H1 (cell line): ENCODE measurements at places on chromosomes 16 and 17.

DNA sequence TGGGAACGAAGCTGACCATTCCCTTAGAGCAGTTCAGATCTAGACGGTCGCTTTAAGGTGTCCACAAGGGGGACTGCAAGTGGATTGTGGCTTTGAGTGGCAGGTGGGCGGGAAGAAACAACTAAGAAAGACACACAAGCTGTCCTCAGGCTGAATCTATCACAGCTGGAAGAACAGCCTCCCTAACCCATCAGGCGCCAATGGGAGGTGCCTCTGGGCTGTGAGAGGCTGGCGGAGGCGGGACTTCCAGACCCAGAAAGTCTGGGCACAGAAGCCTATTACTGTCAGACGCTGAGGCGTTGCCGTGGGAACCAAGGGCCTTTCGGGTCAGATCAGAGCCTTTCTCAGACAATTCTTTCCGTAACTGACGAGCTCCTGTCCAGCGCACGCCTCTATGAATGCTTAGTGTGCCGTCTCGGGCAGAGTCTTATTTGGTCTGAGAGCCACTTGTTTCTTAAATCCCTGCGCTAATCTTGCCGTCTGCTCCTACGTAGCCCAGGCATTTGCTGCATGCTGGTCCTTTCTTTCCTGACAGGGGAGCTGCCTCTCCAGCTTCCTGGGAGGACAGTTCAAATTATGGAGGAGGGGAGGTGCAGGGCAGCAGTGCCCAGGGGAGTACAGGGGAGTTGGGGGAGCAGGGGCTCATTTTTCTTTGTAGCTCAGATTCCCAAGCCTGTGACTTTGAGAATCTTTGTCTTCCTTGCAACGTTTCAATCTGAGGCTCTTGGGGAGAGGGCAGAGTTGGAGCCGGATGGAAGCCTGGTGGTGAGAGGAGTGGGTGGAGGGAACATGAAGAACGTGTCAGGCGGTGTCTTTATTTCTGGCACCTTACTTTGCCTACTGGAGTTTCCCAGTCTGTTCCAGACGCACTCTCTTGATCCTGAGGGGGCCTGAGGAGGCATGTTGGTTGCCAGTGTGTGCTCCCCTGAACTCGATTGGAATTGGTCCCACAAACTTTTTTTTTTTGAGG is 618.7 kb downstream of the KCNJ18 start:
- DNase-seq = no peak

DNA sequence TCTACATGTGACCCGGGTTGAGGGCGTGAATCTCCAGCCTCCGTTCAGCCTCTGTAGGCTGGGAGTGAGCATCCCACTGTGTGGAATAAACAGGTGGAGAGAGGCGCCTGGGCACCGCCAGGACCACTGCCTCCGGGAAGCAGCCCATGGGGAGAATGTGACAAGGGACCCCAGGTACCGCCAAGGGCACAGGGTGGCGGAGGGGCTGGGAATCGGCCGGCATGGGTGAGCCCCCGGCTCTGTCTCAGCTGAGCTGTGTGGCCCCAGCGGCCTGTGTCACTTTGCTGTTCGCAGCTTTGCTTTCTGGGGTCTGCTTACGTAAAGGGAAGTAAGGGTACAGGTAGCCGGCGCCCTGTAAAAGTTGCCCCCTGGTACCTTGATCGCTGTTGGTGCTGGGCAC is 11.5 kb downstream of the GSE1 start:
- DNase-seq = no peak

DNA sequence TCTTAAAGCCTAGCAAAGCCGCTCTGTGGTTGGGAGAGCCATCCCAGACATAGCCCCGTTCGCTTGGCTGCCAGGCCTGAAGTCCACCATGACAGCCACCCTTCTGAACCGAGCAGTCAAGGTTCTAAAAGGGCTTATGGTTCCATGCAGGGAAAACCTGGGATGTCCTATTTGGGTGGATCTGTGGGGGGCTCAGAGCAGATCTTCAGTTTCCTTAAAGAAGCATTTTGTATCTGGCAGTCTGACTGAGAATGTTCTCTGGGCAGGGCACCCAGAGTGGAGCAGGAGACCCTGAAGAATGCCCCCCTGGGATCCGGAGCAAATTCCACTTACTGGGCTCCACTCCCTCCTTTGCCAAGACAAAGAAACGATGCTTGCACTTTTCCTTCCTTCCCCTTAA is 127.2 kb downstream of the IRX5 start:
- DNase-seq = no peak

- no peak for DNase-seq
Observed at GRCh38 chr17:21676281-21677111, 15.8 kb upstream of the KCNJ18 start.

GRCh38 chr16:67201411-67202345 is 2.7 kb downstream of the ELMO3 start:
- DNase-seq = no peak

- DNase-seq = no peak
Observed at GRCh38 chr17:36498155-36498554, 11.7 kb downstream of the ZNHIT3 start.

DNA sequence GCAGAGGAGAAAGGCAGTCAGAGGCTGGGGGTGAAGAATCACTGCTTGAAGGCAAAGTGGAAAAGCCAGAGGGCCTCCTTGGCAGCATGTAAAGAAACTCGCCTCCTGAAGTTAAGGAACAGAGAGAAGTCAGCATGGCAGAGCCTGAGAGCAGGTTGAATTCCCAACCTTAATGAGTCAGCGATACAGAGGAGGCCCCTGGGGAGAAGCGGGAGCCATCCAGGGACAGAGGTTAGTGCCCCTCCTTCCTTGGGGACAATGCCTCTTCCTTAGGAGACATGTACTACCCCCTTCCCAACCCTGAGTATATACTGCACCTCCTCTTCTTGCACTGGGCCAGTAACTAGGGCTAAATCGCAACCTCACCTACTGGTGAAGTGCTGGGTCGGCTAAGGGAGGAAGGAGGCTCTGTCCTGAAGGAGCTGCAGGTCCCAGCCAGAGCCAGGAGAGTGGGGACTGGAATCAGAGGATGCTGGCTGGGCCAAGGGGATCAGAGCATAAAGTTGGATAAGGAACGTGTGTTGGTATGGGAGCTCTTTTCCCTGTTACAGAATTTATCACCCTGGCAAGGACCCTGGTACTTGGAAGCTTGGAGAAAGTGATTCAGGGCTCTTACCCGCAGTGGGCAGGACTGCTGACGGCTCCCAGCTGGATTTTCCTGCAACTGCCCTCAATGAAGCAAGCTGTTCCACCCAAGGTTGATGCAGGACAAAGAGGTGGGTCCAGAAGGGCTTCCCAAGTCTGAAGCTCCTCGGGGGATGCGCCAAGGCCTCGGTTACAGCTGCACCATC is 5.4 kb upstream of the AANAT start:
- DNase-seq = peak; percentile 49

DNA sequence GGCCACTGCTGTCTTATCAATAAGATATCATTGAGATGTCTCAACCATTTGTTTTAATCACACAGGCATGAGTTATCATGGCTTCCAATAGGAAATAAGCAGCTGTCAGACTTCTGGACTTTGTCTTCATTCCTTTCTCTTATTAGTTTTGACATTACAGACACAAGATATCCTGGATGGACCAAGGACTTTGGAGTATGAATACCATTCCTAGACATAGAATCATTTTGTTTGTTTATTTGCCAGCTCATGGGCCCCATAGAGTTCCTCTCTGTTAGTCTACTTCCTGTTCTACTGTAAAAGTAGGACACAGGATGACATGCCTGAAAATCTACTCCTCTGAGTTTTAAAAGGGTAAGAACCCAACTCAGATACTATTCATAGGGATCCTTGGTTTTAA is 77.7 kb upstream of the KCNJ16 start:
- no peak for DNase-seq

- DNase-seq = no peak
Observed at GRCh38 chr17:80169107-80169506, 723 bp upstream of the CARD14 start.

DNA sequence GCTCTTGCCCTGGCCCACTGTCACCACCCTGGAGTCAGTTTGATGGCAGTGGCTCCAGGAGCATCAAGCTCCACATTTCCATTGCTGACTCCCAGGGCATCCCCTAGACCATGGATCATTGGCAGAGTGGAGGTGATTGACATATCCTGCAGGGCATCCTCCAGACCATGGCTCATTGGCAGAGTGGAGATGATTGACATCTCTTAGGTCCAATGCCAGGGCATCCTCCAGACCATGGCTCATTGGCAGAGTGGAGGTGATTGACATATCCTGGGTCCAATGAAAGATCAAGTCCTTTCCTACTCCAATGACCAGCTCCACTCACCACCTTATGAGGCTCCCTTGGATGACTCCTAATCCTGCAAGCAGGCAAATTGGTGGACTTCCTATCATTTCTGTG is 174.3 kb upstream of the NLRP1 start:
- peak; percentile 57 for DNase-seq

GRCh38 chr16:30984669-30985400 is at the start of gene HSD3B7:
TSS of gene HSD3B7 (plus strand) at chr16:30985207. CDS start at chr16:30985659, 452 bp downstream.
- DNase-seq = peak; percentile 100

DNA sequence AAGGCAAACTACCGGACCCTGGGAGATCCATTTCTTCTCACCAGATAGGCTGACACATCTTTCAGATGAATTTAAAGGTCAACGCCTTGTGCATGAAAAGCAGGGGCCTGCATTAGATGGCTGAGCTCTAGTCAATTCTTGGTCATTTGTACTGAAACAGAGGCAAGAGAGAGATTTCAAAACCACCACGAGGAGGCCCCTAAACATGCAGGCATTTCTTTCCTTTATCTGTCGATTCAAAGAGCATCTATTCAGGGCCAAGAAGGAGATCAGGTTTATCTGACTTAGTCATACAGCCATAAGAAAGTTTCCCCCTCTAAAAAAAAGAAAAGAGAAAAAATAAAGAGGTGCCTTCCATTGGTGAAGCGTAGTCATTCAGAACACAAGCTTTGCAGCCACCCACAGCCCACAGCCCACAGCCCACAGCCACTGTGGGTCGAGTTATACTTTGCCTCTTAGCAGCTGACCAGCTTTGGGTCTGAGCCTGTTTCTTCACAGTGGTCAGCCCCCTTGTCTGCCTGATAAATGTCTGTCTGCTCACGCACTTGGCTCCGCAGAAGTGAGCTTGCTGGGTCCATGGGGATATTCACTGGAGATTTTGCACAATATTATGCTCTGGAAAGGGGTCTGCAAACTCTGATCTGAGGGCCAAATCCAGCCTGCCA is 207.5 kb downstream of the CDH13 start:
- DNase-seq = no peak

DNA sequence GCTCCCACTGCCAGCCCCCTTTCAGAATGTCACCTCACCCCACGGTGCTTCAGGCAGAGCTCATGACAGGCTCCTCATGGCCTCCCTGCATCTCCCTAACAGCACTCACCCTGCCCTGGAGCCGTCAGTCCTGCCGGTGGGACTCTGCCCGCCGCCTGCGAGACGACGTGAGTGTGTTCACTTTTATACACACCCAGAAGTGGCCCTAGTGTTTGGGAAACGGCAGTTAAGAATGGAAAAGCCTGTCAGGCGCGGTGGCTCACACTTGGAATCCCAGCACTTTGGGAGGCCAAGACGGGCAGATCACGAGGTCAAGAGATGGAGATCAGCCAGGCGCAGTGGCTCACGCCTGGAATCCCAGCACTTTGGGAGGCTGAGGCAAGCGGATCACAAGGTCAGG is 12.3 kb upstream of the CYTH1 start:
- DNase-seq = no peak

DNA sequence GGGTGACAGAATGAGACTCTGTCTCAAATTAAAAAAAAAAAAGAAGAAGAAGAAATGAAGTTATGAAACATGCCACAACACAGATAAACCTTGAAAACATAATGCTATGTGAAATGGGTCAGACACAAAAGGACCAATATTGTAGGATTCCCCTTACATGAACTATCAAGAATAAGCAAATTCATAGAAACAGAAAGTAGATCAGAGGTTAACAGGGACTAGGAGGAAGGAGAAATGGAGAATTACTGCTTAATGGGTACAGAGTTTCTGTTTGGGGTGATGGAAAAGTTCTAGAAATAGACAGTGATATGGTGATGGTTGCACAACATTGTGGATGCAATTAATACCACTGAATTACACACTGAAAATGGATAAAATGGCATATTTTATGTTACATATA is 16.3 kb downstream of the RANBP10 start:
- no peak for DNase-seq

- no peak for DNase-seq
Observed at GRCh38 chr16:78251115-78251514, 151.7 kb downstream of the WWOX start.

- DNase-seq = no peak
Observed at GRCh38 chr16:86854626-86855294, 276.4 kb downstream of the FOXL1 start.

DNA sequence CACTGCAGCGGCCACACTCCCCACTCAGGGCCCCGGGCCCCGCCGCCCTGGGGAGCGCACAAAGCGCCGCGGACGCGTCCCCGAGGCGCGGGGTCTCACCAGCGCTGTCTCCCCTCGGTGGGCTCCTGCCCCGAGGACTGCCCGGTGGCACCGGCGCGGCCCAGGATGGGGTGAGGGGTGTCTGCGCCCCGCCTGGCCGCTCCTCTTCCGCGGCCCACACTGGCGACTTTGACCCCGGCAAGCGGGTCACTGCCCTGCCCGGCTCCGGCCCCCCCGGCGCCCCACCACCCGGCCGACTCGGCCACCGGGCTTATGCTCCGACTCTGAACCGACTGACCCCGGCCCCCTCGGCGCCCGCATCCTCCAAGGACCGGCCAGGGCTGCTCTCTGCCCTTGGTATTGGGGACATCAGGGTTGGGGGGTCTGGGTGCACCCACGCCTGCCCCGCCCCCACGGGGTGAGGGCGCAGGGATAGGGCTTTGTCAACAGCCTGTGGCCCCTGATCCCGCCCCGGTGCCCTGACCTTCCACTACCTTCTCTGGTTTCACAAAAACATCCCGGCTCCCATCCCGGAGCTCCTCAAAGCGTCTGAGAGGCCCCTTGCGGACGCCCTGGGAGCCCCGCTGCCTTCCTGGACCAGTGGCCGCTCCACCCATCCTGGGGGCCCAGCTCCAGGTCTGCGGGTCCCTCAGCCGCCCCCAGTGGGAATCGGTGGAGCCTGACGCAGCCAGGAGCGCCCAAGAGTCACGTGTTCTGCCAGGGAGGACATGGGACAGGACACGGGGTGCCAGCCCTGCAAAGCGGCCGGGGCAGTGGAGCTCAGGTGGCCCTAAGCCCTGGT is 829 bp downstream of the GCGR start:
- DNase-seq = peak; percentile 69

DNA sequence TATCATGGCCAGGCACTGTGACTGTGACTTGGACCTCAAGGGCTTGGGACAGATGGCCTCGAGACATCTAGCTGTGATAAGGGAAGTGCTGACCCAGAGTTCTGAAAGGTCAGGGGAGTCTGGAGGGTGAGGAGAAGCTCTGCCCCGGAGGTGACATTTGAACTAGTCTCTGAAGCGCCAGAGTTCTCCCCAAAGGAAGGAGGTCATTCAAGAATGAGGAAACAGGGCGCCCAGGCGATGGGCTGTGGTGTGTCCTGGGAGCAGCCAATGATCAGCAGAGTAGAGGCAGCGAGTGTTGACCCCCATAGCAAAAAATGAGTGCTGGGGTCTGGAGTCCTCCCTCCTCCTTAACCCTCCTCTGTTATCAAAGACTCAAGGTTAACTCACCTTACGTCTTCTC is 4.9 kb downstream of the STARD3 start:
- no peak for DNase-seq

GRCh38 chr16:5031601-5032000 is 2.1 kb downstream of the NAGPA start:
- DNase-seq = no peak
